ENCODE measurements at places on chromosomes 2 and 18. TPM values are rescaled to one million over a fixed set of nuclear protein-coding genes. Genes with fewer than 3 reads are reported as not detected.

Gene BOLL
- not detected for total RNA-seq

Gene KANSL1L
- total RNA-seq, result 4.9 TPM

Gene GKN1
- not detected for total RNA-seq

DNA sequence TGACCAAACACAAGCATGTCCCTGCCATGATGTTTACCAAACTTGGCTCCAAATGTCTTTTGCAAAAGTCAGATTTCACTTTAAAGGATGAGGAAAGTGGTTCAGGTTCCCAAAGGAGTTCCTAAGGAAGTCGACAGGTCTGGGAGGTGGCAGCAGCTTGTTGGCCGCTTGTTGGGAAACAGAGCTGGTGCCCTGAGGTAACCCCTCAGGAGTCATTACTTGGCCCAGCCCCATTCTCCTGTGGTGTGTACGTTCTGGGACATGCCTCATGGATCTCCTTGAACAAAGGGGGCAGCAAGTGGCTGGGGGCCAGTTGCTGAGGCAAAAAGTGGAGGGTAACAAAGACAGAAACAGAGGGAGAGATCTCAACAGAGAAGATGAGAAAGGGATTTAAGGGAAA, 10.9 kb downstream of the TMBIM1 start:
- peaks cover 26% of the 10 kb centered on the region for H3K4me1 ChIP-seq
- no peaks in the 10 kb centered on the region for H3K27me3 ChIP-seq
- DNase-seq, result no peak
- H3K27ac ChIP-seq, result no peak overlapping the region
- peaks cover 53% of the 10 kb centered on the region for H3K36me3 ChIP-seq
- H3K4me3 ChIP-seq, result no peak overlapping the region

GRCh38 chr2:180980106-180980942, at the start of gene UBE2E3:
TSS of gene UBE2E3 (plus strand) at chr2:180980605. CDS start at chr2:180982043, 1,438 bp downstream.
- H3K27ac ChIP-seq, result peak within 1 kb of the TSS; percentile 95
- H3K4me1 ChIP-seq, result peaks cover 36% of the 10 kb centered on the region
- H3K36me3 ChIP-seq, result peaks cover 33% of the 10 kb centered on the region
- peaks cover 38% of the 10 kb centered on the region for H3K27me3 ChIP-seq
- peak within 1 kb of the TSS; percentile 99 for H3K4me3 ChIP-seq

DNA sequence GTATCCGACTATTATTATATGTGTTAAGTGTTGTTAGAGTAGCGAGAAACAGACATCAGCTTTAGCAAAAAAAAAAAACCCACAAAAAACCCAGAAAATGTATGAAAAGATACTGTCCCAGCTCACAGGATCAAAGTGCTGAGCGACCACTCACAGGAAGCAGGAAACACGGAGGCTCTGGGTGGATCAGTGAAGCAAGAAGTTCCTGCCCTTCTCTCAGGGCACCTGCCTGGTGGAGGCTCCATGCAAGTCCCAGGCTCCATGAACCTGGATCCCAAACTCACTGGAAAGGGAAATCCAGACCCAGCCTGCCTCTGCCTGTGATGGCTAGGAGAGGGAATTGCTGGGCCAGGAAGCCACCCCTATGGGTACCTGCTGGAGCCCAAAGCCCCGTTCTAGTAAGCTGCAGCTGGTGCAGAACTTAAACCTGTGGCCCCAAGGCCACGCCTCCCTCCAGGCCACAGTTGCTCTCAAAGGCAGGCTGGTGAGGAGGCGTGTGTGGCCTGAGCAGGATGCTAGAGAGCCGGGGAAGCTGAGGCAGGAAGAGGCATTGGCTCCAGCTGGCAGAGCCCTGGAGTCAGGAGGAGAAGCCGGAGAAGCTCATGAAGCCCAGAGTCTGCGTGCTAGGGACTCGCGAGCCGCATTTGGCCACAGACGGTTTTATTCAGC, 63.5 kb upstream of the TAF1B start:
- peaks cover 61% of the 10 kb centered on the region for H3K4me1 ChIP-seq
- H3K27me3 ChIP-seq, result no peaks in the 10 kb centered on the region
- peak overlapping the region; percentile 34 for H3K4me3 ChIP-seq
- H3K36me3 ChIP-seq, result no peaks in the 10 kb centered on the region

GRCh38 chr2:12604341-12604740, 112.4 kb upstream of the TRIB2 start:
- H3K27me3 ChIP-seq, result peaks cover 21% of the 10 kb centered on the region
- H3K4me3 ChIP-seq, result no peak overlapping the region
- H3K36me3 ChIP-seq, result no peaks in the 10 kb centered on the region
- no peak for DNase-seq
- H3K27ac ChIP-seq, result no peak overlapping the region

DNA sequence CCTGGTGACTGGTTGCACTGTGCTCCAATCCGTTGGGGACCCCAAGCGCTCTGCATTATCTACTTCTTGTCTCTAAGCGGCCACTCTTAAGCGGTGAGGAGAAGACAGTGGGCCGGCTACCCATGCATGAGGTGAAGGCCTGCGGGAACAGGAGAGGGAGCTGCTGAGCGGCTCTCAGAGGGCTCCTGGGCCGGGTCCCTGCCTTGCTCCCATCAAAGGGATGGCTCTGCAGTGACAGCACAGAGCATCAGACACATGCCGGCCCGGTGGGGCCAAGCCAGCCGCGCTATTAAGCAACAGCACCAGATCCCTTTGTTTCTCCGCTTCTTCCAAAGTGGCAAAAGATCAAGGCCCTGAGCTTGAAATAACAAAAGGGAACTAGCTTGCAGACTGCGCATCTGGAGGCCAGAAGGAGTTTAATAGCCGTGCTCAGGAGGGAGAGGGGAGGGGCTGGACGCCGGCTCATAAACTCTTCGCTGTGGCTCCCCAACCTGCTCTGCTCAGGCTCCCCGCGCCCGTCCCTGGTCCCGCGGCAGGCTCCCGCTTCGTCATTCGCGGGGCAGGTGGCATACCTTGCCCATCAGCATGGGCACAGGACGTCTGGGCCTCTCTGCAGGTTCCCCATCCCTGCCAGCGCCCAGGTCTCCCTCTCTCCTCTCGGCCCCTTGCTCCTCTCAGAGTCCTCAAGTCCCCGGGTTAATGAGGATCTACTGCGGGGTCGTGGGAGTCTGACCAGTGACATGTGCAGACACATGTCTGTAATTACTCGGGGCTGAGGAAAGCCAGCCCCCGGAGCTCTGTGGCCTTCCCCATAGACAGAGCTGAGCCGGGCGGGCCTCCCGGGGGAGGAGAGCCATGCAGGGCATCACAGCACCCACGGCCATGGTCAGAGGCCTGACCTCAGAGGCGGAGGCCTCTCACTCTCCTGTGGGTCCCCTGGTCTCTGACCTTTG, 96.7 kb downstream of the ASB1 start:
- no peak overlapping the region for H3K4me3 ChIP-seq
- H3K27ac ChIP-seq, result no peak overlapping the region
- no peaks in the 10 kb centered on the region for H3K36me3 ChIP-seq
- peaks cover 2% of the 10 kb centered on the region for H3K27me3 ChIP-seq
- H3K4me1 ChIP-seq, result no peaks in the 10 kb centered on the region
- no peak for DNase-seq

GRCh38 chr2:18971628-18972027, 382.3 kb upstream of the NT5C1B start:
- H3K27ac ChIP-seq, result no peak overlapping the region
- DNase-seq, result no peak
- no peaks in the 10 kb centered on the region for H3K36me3 ChIP-seq
- H3K27me3 ChIP-seq, result no peaks in the 10 kb centered on the region
- no peak overlapping the region for H3K4me3 ChIP-seq

DNA sequence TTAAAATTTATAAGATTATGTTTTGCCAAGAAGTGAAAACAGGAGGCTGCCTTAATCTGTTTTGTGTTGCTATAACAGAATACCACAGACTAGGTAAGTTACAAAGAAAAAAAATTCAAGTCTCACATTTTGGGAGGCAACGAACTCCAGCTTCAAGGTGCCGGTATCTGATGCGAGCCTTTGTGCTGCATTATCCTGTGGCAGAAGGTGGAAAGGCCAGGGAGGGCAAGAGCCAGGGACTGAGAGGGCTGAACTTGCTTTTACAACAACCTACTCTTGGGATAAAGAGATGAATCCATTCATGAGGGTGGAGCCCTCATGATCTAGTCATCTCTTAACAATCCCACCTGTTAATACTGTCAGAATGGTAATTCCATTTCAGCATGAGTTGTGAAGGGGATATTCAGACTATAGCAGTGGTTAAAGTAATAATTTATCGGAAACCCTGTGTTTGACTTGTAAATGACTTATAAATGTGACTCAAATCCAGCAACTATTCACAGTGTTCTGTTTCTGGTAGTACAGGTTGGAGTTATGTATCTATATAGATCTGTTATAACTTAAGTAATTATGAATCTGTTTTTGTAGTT, 3.7 kb downstream of the MTX2 start:
- H3K4me1 ChIP-seq, result peaks cover 10% of the 10 kb centered on the region
- no peaks in the 10 kb centered on the region for H3K27me3 ChIP-seq
- H3K36me3 ChIP-seq, result peaks cover 3% of the 10 kb centered on the region
- H3K4me3 ChIP-seq, result no peak overlapping the region
- no peak for DNase-seq

- H3K36me3 ChIP-seq, result peaks cover 5% of the 10 kb centered on the region
- no peak for DNase-seq
- peaks cover 27% of the 10 kb centered on the region for H3K4me1 ChIP-seq
- no peak overlapping the region for H3K27ac ChIP-seq
Measured at GRCh38 chr2:160266037-160266551, 66.0 kb upstream of the ITGB6 start.

- H3K4me1 ChIP-seq, result no peaks in the 10 kb centered on the region
- H3K27ac ChIP-seq, result no peak overlapping the region
- DNase-seq, result no peak
Measured at GRCh38 chr18:45551142-45551815, 64.0 kb upstream of the SLC14A2 start.

DNA sequence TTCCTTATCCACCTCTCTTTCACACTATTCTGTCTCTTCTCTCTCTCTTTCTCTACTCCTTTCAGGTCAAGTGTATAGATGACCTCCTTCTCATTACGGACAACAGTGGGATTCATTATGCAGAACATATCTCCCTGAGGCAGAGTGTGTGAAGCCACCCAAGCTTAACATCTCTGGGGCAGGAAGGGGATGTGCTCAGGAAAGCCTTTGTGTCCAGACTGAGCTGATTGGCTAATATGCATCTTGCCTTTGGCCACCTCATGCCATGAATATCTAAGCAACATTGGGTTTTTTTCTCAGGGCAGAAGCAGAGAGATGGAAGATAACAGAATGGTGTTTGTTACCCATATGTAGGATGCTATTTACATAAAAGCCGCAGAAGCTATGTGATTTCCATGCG, 211.4 kb upstream of the LRRTM1 start:
- H3K27ac ChIP-seq, result no peak overlapping the region
- no peaks in the 10 kb centered on the region for H3K27me3 ChIP-seq
- no peaks in the 10 kb centered on the region for H3K36me3 ChIP-seq
- DNase-seq, result no peak
- no peak overlapping the region for H3K4me3 ChIP-seq

DNA sequence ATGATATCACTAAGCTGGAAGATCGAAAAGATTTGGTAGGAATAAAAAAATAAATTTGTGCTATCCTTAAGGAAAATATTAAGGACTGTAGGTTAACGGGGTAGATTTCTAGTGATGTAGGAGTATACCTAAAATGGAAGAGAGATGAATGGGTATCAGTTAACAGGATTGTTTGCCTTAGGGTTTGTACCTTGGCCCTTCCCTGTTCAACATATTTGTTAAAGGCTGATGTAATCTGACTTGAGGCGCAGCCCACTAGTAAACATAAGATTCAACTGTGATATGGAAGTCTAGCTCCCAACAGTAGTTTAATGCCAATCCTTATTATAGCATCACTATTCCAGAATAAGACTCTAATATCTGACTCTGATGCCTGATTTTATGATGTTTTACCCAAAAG, 685.2 kb downstream of the DCC start:
- no peak overlapping the region for H3K4me3 ChIP-seq
- H3K27me3 ChIP-seq, result no peaks in the 10 kb centered on the region
- H3K4me1 ChIP-seq, result no peaks in the 10 kb centered on the region

- DNase-seq, result no peak
- peaks cover 21% of the 10 kb centered on the region for H3K4me1 ChIP-seq
- no peak overlapping the region for H3K27ac ChIP-seq
- H3K36me3 ChIP-seq, result peaks cover 3% of the 10 kb centered on the region
Measured at GRCh38 chr18:57833441-57834101, 30.5 kb upstream of the ATP8B1 start.

GRCh38 chr2:105867587-105867986, 122.9 kb downstream of the NCK2 start:
- H3K36me3 ChIP-seq, result peaks cover 53% of the 10 kb centered on the region
- no peak for DNase-seq
- no peak overlapping the region for H3K4me3 ChIP-seq
- H3K27me3 ChIP-seq, result no peaks in the 10 kb centered on the region

DNA sequence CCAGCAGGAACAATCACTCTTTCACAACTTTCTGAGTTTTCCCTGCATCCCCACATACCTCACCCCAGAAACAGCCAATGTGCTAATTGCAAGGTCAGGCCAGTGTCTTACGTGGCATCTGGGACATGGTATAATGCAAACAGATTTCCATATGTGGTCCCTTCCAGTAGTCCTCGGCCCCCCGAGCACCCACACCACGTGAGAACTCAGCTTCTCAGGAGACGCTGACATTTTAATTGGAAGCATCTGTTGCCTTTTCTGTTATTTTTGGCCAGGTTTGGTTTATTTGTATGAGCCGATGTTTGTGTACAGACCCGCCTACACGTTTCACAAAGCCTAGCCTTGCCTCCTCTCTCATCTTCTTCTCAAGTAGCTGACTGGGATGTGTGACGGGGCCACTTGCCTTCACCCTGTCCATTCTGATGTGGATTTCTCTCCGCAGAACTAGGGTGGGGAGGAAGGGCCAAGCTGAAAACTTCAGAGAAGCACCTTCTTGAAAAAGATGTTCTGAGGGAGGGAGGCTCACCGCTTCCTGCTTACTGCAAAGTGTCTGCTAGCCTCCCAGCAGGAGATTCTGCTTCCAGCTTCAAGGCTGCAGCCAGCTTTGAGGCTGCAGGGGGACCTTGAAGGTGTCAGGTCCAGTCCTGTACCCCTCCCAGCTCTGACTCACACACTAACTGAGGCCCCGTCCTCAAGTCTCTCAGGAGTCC, 109.6 kb upstream of the SLC14A2 start:
- no peak overlapping the region for H3K4me3 ChIP-seq
- H3K4me1 ChIP-seq, result no peaks in the 10 kb centered on the region
- H3K27ac ChIP-seq, result no peak overlapping the region
- no peak for DNase-seq
- no peaks in the 10 kb centered on the region for H3K36me3 ChIP-seq

GRCh38 chr2:207166039-207166348, 246 bp upstream of the KLF7 start:
- H3K4me3 ChIP-seq, result peak overlapping the region; percentile 98
- peaks cover 15% of the 10 kb centered on the region for H3K36me3 ChIP-seq
- H3K27ac ChIP-seq, result peak overlapping the region; percentile 97
- H3K27me3 ChIP-seq, result no peaks in the 10 kb centered on the region
- DNase-seq, result peak; percentile 99

GRCh38 chr2:240983996-240984498, 14.4 kb upstream of the SNED1 start:
- no peak for DNase-seq
- H3K27ac ChIP-seq, result no peak overlapping the region
- no peaks in the 10 kb centered on the region for H3K36me3 ChIP-seq
- H3K27me3 ChIP-seq, result peaks cover 1% of the 10 kb centered on the region
- H3K4me1 ChIP-seq, result no peaks in the 10 kb centered on the region

GRCh38 chr18:76994086-76994654, 138.4 kb downstream of the MBP start:
- H3K36me3 ChIP-seq, result no peaks in the 10 kb centered on the region
- peaks cover 7% of the 10 kb centered on the region for H3K4me1 ChIP-seq
- H3K4me3 ChIP-seq, result no peak overlapping the region
- peaks cover 6% of the 10 kb centered on the region for H3K27me3 ChIP-seq
